NCI-H2081 treated with DMSO at 0.1 percent for 48 hours (cell line): ENCODE measurements at places on chromosomes 3 and 15.

DNA sequence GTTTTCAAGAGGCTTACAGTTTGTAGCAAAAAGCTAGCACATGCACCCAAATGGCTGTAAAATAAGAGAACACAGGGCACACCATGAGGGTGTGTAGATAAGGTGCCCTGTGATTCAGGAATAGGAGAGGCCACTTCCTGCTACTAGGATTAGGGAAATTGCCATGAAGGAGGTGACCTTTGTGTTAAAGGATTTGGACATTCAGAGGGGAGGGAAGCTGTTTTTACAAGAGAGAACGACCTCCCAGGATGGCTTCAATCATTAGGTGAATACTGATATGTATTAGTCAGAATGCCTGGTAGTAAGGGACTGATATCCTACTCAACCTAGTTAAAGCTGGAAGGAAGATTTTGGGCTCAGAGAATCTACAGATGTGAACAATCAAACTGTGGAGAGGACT is 35.7 kb upstream of the ABHD17C start:
- DNase-seq = no peak

DNA sequence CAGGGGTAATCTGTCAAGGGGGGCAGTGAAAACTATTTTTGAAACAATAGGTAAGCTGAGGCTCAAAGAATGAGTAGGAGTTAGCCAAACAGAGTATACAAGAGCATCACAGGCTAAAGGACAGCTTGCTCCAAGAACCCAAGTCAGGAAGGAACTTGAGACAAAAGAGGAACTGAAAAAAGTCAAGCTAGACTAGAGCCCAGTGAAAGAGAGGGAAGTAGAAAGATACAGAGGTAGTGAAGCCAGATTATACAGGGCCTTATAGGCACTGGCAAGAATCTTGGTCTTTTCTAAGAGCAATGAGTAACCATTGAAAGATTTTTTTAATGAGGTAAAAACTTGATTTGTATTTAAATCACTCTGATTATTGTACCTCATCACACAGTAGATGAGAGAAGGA is 69.9 kb downstream of the FILIP1L start:
- DNase-seq = no peak

DNA sequence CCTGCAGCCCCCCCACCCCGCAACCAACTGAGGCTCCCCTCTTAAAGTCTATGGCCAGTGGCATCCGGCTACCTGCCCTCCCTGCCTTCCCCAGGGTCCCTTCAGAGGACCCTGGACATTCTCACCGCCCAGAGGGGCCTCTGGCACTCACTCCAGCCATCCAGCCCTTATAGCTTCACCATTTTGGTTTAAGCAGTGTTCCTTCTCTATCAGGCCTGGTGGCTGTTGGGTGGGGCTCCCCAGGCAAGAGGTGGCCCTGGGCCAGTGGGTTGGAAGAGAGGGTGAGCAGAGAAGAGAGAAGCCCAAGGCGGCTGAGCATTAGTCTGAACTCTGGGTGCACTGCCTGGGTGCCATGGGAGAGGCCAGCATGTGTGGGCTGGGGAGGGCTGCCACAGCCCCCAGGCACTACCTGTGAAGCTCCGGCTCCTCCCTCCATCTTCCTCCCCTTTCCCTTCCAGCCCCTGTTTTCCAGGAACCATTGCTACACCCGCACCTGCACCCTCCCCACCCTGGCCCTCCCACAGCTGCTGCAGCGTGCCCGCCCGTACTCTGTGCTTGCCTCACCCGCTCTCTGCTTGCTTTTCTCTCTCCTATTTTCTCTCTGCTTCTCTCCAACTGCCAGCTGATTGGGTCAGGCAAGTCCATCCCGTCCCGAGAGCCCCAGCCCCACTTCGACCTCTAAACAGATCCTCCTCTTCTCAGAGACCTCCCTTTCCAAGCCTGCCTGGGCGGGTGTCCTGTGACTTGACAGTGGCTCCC is 168.2 kb downstream of the TBC1D2B start:
- DNase-seq = no peak

DNA sequence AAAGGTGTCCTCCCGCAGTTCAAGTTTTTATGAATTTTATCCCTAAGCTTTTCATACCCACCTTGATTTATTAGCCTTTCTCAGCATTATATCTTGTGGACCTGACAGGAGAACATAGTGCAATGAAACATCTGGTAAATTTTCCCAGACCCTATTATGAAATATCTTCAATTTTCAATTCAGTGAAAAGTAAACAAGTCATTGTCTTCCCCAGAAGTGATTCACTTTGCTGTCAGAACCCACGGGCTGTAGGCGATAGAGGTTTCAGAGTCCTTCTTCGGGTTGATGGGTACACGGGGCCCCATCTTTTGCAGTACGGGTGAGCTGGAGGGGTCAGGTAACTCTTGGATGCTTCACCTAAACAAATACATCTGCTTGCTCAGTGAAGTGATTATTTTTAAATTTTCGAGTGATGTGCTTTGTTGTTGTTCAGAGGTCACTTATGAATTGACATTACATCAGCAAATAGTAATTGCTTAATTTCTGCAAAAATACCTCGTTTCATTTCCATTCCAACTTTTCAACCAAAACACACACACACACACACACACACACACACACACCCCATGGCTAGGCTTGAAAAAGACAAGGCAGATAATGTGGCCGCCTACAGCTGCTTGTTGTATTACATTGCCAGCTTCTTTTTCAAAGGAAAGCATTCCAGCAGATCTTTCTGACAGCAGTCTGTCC is 102.9 kb downstream of the SEMA6D start:
- no peak for DNase-seq
